ENCODE measurements at places on chromosomes 16 and 17.

DNA sequence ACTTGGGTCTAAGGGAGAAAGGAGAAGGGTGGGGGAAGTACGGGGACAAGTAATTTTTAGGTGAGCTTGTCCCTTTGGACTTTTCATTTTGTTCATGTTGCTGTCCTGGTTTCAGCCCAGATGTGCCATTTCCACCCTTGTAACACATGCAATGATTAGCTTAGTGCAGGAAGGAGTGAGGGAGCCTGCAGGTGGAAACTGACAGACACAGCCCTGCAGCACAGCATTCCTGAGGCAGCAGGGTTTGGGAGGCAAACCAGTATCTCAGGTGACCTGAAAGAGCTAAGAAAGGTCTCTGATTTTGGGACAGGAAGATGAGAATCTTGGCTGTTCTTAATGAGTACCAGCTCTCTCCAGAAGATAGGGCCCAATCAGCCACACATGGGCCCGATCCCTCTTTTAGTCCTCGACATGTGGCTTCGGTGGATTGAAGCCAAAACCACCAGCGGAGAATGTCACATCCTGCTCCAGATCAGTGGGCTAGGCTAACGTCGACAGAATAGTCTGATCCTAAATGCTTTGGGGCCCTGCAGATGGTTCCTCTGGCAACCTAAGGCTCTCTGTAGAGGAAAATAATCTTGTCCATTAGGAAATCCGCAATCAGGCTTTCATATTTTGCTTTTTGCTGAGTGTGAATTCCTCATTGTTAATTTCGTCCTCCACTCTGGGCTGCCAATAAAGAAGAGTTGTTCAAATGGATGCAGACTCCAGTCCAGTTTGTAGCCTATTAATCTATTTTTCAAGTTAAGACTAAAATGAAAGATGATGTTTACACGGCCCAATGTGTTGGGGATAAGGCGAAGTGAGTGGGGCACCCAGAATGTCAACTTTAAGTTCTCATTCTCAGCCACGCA, 3.8 kb upstream of the RNF157 start:
- DNase-seq, result no peak

DNA sequence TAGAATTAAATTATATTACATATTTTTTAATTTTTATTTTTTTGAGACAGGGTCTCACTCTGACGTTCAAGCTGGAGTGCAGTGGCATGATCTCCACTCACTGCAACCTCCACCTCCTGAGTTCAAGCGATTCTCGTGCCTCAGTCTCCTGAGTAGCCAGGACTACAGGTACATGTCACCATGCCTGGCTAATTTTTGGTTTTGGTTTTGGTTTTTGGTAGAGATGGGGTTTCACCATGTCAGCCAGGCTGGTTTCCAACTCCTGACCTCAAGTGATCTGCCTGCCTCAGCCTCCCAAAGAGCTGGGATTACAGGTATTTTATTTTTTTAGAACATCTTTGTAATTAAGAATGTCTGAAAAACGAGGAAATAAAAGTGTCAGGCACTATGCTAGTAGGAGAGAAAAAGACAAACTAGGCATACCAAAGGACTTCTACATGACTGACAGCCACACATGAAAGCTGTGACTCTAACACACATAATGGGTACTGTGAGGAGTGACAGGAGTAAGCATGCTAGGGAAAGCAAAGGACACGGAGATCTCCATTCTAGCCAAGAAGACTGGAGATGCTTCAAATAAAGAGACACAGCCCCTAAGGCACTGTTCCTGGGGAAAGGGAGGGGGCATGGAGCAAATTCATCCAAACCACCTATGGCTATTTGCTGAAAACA, 7.3 kb downstream of the GNA13 start:
- DNase-seq, result no peak

DNA sequence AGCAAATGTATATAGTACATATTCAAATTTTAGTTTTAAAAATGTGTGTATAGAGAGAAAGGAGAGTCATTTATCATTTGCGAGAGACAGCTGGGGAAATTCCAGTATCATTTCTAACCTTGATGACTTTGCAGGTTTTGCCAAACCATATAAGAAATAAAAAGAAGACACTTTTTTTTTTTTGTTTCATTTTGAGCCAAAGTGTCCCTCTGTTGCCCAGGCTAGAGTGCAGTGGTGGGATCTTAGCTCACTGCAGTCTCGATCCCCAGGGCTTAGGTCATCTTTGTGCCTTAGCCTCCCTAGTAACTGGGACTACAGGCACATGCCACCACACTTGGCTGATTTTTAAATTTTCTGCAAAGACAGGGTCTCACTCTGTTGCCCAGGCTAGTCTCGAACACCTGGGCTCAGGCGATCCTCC, 38.4 kb upstream of the VWA3A start:
- no peak for DNase-seq

- no peak for DNase-seq
Observed at GRCh38 chr17:80214012-80214877, 5.9 kb downstream of the SGSH start.

- no peak for DNase-seq
Observed at GRCh38 chr16:59030923-59031485, 296.9 kb upstream of the GOT2 start.

- DNase-seq, result no peak
Observed at GRCh38 chr16:50448522-50448921, 79.7 kb upstream of the BRD7 start.

DNA sequence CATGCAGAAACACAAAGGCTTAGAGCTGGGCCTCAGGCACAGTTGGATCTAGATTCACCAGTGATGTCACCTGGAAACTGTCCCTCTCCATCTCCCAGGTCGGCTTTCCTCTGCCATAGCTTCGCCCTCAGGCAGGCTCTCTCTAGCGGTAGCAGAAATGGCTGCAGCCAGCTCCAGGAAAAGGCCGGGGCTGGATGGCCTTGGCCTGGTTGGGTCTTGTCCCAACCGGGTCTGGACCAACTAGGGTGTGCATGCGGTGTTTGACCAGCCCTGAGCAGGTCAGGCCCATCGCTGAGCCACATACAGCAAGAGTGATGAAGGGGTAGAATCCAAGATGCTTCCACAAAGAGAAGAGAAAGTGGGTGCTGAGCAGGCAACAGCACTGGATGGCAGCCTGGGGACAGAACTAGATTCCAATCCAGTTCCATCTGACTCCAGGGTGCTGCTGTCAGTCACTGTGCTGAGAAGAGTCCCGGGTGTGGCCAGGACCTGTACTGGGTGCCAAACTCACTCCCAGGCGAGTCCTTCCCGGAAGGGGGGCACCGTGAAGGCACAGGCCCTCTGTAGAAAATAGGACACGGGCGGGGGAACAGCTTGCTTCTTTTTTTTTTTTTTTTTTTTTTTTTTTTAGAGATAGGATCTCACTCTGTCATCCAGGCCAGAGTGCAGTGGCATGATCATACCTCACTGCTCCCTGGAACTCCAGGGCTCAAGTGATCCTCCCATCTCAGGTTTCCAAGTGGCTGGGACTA, 51.8 kb downstream of the SOCS3 start:
- DNase-seq, result no peak

DNA sequence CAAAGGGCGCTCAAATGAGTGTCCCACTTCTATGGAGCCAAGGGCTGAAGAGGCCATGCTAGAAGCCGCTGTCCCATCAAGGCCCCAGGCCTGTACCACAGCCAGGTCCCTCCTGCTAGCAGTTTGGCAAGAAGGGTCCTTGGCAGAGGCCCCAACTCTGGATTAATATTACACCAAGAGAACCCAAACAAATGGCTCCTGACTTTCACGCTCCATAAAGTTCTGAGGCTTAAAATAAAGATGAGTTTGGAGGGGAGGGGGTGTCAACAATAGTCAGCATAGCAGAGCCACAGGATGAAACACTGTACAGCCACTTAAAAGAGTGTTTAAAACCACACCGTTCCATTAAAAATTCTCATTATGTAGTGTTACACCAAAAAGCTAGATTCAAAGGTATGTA, 30.5 kb downstream of the CUEDC1 start:
- no peak for DNase-seq

- no peak for DNase-seq
Observed at GRCh38 chr17:10888858-10889257, 51.0 kb upstream of the PIRT start.

DNA sequence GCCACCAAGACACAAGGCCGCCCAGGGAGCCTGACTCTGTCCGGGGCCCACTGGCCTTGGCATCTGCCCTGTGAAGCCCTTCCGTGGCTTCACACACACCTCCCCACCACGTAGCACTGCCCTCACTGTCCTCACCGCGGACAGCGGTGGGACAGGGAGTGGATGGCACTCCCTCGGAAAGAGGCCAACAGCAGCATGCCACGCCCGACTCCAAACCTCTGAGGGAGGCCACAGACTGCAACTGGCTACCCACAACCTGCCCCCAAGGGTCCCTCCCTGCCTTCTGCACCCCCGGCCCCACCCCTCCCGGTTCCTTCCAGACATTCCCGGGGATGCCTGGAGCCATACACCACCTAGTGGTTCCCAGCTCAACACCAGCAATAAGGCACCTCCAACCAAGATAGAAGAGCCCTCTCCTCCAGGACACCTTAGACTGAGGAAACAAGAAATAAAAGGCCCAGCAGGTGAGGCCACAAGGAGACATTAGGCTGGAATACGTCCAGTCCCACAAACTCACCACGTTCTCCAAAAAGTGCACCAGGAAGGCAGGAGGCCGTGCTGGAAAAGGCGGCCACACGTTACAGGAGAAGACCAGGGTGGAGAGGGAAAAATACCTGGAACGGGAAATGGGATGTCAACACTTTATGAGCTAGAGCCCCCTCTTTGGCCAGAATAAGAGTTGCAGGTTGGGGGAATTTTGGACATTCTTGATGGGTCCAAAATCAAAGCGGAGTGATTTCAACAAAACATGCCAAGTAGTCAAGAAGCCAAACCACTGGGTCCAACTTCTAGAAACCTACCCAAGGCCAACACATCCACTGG, 310.0 kb downstream of the SOX9 start:
- no peak for DNase-seq

GRCh38 chr16:73025151-73025855, 22.6 kb downstream of the ZFHX3 start:
- DNase-seq, result no peak

- DNase-seq, result no peak
Observed at GRCh38 chr17:67105213-67105612, 60.9 kb downstream of the CACNG1 start.

DNA sequence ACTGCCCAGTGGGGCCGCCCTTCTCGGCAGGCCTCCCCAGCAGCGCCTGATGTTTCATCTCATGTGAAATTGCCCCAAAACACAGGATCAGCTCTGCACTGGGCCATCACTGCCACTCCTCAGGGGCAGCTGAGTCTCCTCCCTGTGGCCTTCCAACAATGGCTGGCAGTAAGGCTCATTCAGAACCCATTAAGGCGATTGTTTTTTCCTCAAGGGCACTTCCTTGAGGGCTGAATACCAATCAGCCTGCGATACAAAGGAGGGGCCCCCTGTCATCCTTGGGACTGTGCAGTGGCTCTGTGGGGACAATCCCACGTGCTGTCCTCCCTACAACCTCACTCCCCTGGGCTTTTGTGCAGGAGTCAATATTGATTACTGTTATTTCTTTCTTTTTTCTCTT, 47.5 kb downstream of the XYLT1 start:
- DNase-seq, result no peak

GRCh38 chr17:63475491-63476412, 1.1 kb upstream of the ACE start:
- DNase-seq, result no peak

- no peak for DNase-seq
Observed at GRCh38 chr16:19974607-19975006, 90.0 kb upstream of the GPRC5B start.

DNA sequence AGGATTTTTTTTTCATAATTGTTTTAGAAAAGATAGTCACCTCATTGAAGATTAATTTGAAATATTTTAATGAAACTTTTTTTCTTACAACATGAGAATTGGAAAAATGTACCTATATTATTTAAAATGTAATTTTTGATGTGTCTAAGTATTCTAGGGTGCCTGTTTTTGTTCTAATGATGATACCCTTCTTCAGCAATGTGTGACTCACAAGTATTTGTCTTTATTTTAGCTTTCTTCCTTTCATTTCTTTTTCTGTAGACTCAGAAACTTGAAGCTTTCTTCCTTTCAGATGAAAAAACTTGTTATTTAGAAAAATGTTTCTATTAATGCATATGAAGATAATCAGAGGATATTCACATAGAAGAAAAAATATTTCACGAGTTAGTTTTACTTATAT, 231.8 kb downstream of the BCAS3 start:
- no peak for DNase-seq

GRCh38 chr17:39092692-39093230, 58.7 kb downstream of the PLXDC1 start:
- no peak for DNase-seq

GRCh38 chr17:1005361-1005946, 8.5 kb downstream of the TIMM22 start:
- no peak for DNase-seq

DNA sequence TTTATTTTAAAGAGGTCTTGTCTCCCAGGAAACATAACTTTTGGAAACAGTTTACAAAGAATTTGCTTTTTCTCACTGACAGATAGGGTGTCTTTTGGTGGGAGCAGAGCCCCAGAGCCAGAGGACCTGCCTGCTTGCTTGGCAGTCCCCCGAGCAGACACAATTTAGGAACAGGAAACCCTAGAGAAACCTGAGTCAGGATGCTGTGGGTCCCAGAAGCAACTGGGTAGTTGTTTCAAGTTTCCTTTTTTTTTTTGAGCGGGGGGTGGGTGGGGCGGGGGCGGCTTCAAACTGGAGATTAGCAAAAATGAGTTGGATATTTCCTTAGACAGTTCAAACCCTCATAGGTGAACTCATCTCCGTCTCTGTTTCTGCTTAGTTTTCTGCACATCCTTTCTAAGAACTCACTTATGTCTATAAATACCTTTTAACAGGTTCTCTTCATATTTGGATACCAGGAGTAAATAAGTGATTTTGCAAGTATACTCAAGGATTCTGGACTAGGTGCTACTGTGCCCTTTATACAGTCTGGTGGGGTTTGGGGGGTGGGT, 135.1 kb downstream of the PRKCA start:
- DNase-seq, result no peak

GRCh38 chr17:42655528-42655927, 3.6 kb upstream of the TUBG2 start:
- DNase-seq, result no peak

GRCh38 chr16:70781800-70782199, 19.2 kb downstream of the VAC14 start:
- DNase-seq, result no peak

DNA sequence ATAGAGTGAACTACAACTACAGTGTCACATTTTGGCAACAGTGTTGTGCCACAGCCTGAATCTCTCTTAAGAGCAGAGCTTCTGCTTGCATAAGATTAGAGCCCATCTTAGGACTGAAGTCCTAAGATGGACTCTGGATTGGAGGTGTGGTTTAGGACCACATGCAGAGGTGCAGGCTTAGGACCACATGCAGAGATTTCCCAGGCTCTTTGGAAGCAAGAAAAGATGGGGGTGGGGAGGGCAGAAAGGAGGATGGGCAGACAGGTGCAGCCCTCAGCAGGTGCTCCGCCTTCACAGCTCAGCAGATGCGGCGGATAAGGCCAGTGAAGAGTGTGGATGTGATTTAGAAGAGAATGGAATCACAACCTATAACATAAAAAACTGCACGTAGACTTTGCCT, 128.7 kb downstream of the TANGO6 start:
- DNase-seq, result no peak

All from NCI-H1048 (cell line).